Mesendoderm (in vitro differentiated cells): ENCODE measurements at places on chromosomes 11 and 22.

DNA sequence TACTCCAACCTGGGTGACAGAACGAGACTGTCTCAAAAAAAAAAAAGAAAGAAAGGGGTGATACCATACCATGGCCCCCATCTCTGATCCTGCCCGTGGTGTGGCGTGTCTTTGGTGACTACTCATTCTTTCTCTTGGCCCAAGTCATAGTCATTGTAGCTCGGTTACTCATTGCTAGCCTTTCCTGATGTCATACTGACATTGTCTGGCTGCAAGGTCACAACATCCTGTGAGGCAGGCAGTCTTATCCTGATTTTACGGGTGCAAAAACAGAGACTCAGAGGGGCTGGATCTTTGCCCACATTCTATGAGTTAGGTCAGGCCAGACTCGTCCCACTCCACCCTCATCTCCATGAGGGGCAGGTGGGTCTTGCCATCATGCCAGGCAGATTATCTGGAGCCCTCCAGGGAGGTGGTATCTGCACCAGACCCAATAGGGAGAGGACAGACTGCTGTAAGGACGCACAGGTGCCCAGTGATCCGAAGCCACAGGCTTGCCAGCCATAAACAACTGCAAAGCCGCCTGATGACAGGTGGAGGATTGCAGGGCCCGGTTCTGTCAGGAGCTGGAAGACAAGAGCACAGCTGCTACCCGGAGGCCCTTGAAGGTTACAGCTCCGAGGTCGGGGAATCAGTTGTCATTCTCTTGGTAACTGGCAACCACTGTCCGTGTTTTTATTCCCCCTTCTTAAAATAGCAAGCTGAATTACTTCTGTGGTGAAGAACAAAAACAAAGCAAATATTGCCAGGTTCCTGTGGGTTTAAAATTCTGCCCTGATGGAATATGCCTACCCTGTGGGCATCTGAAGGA lies 13.8 kb downstream of the TOM1 start:
- no peak overlapping the region for H3K4me3 ChIP-seq
- no peaks in the 10 kb centered on the region for H3K4me1 ChIP-seq
- no peaks in the 10 kb centered on the region for H3K36me3 ChIP-seq
- no peaks in the 10 kb centered on the region for H3K27me3 ChIP-seq
- DNase-seq = no peak

- no peak for DNase-seq
- no peaks in the 10 kb centered on the region for H3K4me1 ChIP-seq
- no peaks in the 10 kb centered on the region for H3K36me3 ChIP-seq
- no peak overlapping the region for H3K4me3 ChIP-seq
These were observed 52.1 kb upstream of the EIF3M start for GRCh38 chr11:32531528-32531927.

DNA sequence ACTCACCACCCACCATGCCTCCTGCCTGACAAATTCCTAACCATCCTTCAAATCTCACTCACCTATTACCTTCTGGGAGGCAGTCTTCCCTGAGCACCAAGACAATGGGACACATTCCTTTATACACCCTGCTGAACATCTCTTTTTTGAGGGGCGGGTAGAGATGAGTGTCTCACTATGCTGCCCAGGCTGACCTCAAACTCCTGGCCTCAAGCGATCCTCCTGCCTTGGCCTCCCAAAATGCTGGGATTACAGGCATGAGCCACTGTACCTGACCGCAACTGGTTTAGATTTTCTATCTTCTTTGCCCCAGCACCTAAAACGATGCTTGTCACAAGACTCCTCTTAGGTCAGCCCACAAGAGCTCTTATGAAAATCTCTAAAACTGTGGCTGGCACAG lies 7.1 kb downstream of the TIMM10 start:
- no peaks in the 10 kb centered on the region for H3K27me3 ChIP-seq
- DNase-seq = no peak
- no peak overlapping the region for H3K4me3 ChIP-seq

GRCh38 chr11:40569947-40570531 lies 889.4 kb downstream of the LRRC4C start:
- H3K27me3 ChIP-seq = no peaks in the 10 kb centered on the region
- DNase-seq = no peak
- no peaks in the 10 kb centered on the region for H3K4me1 ChIP-seq

DNA sequence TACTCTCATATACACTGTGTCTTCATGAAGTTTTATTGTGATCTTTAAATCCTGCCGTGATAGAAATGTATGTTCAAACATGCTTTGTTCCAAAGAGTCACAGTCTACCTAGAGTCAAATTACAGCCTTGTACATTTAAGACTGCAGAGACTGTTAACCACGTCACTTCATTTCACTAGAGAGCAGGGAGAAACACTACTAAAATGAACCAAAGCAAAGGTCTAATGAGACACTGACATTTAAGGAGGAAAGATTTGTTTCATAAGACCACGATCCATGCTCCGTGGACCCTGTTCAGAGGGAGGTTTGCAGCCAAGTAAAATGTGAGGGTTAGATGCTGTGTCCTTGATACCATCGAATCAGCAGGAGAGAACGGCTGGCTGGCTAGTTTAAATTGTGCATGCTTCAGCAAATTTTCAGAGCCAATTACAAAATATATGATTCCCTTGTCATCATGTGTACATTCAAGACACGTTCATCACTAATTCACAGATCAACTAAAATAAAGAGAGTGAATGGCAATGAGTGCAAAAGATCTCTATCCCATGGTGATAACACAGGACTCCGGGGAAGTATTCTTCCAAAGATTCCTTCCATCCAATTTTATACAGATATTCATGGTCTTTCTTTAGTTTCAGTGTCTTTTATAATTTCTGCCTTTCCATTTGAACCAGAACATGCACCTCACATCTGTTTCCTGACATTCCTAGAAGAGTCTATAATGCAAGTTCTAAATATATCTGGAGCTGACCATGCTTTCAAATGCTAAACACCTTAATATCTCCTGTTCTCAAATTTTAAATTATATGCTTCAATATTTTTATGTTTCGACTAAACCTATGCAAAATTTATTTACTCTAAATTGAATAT lies 960.9 kb upstream of the FAT3 start:
- H3K36me3 ChIP-seq = no peaks in the 10 kb centered on the region
- no peak overlapping the region for H3K27ac ChIP-seq
- no peak overlapping the region for H3K4me3 ChIP-seq
- H3K4me1 ChIP-seq = no peaks in the 10 kb centered on the region
- DNase-seq = no peak
- H3K27me3 ChIP-seq = no peaks in the 10 kb centered on the region

DNA sequence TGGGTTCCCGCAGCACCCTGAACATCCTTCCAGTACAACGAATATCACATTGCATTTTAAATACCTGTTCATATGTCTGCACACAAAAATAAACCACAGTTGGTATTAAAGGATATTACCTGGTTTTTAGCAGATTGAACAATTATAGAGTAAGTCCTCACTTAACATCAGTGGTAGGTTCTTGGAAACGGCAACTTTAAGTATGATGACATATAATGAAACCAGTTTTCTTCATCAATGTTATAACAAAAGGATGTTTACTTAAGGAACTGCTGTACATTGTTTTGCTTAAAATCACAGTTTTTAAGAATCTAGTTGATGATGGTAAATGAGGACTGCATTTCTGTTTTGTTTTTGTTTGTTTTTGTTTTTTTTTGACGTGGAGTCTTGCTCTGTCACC lies 28.0 kb downstream of the TRIM66 start:
- peaks cover 3% of the 10 kb centered on the region for H3K4me1 ChIP-seq
- H3K27ac ChIP-seq = no peak overlapping the region

GRCh38 chr11:111574373-111575225 lies 27.6 kb upstream of the SIK2 start:
- DNase-seq = no peak
- no peaks in the 10 kb centered on the region for H3K4me1 ChIP-seq
- H3K27ac ChIP-seq = no peak overlapping the region

DNA sequence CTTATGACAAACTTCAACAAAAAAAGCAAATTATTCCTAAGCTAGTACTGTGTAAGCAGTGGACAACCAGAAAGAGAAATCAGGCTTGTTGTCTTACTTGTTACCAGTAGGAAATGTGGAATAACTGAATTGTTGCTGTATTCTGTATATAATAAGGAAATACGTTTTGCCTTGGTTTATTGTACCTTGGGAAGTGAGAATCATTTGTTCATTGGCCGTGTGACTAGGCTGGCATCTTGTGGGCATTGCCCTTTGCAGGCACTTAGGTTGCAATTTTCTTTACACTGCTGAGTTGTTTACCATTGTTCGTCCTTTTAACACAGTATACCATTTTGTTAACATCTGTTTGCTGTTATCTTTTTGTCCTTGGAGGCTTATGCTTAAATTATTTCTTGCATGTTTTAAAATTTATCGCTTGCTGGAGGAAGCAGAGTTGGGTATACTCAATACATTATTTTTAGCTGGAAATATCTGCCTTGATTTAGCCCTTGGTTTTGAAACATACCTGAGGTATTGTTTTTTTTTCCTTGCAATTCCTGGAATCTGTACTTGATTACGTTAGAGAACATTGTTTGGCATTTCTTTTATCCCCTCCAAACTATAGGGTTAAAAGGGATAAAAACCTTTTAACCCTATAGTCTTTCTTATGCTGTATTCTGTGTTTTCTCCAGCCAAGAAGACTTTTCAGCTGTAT lies 109.3 kb downstream of the DDX10 start:
- H3K27ac ChIP-seq = no peak overlapping the region
- no peak overlapping the region for H3K4me3 ChIP-seq
- no peaks in the 10 kb centered on the region for H3K36me3 ChIP-seq
- no peaks in the 10 kb centered on the region for H3K27me3 ChIP-seq
- DNase-seq = no peak

- H3K4me3 ChIP-seq = no peak overlapping the region
- no peaks in the 10 kb centered on the region for H3K27me3 ChIP-seq
- H3K36me3 ChIP-seq = no peaks in the 10 kb centered on the region
- H3K4me1 ChIP-seq = no peaks in the 10 kb centered on the region
- H3K27ac ChIP-seq = no peak overlapping the region
These were observed 450.4 kb downstream of the MIAT start for GRCh38 chr22:27107824-27108223.

- no peaks in the 10 kb centered on the region for H3K27me3 ChIP-seq
- no peaks in the 10 kb centered on the region for H3K4me1 ChIP-seq
- H3K27ac ChIP-seq = no peak overlapping the region
- DNase-seq = peak; percentile 68
These were observed 17.8 kb upstream of the KCTD14 start for GRCh38 chr11:78040691-78041379.

GRCh38 chr11:81888391-81888790 lies 845.3 kb downstream of the FAM181B start:
- H3K27ac ChIP-seq = no peak overlapping the region
- H3K36me3 ChIP-seq = no peaks in the 10 kb centered on the region
- DNase-seq = no peak
- H3K4me1 ChIP-seq = no peaks in the 10 kb centered on the region

DNA sequence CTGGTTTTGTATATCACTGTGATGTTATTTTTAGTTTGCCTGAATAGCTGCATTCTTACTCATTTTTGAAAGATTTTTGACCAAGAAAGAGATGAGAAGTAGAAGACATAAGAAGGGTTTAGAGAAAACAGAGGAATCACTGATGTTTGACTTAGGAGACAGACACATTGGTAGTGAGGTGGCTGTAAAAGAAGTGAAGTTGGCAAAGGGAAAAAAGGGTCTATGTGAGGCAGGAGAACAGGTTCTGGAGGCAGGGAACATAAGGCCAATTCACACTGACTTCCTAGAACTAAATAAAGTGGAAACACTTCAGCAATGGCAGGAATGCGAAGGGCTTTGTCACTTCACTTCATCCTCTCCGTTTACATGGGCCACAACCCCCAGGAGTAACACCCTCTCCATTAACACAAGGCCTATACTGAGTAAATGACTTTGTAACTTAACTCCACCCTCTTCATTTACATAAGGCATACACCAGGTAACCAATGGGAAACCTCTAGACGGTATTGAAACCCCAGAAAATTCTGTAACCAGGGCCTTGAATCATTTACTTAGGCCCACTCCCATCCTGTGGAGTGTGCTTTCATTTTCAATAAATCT lies 36.5 kb downstream of the CTSC start:
- no peaks in the 10 kb centered on the region for H3K27me3 ChIP-seq
- no peaks in the 10 kb centered on the region for H3K4me1 ChIP-seq
- H3K4me3 ChIP-seq = no peak overlapping the region
- peaks cover under 1% of the 10 kb centered on the region for H3K36me3 ChIP-seq

DNA sequence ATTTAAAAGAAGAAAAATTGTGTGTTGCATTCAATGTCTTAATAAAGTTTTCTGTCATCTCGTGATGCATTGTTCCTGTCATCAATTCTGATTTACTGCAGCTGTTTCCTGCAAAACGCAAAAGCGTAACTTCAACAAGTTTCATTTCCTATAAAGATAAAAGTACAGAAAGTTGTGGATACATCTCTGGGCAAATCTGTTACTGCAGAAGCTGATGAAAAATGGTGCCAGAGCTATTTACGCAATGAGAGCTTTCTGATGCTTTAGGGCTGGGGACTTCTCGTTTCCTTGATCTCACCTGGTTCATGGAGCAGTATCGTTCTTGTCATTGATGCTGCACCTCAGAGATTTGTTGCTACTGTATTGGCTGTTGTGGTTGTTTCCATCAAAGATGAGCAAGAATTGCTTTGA lies 15.5 kb upstream of the MS4A12 start:
- H3K36me3 ChIP-seq = no peaks in the 10 kb centered on the region
- H3K4me3 ChIP-seq = no peak overlapping the region
- H3K27ac ChIP-seq = no peak overlapping the region
- no peaks in the 10 kb centered on the region for H3K27me3 ChIP-seq

DNA sequence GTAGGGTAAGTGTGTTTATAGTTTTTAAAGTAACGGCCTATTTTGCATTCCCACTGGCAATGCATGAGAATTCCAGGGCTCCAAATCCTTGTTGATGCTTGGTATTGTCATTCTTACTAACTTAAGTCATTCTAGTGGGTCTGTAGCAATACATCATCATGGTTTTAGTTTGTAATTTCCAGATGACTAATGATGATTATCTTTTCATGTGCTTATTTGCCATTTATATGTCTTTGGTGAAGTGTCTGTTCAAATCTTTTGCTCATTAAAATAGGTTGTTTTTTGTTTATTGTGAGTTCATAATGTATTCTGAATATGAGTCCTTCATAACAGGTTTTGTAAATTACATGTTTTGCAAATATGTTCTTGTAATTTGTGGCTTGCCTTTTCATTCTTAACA lies 31.2 kb downstream of the MTMR3 start:
- H3K4me1 ChIP-seq = no peaks in the 10 kb centered on the region
- peak; percentile 78 for DNase-seq
- H3K36me3 ChIP-seq = no peaks in the 10 kb centered on the region
- H3K4me3 ChIP-seq = no peak overlapping the region
- H3K27me3 ChIP-seq = no peaks in the 10 kb centered on the region
- H3K27ac ChIP-seq = no peak overlapping the region

DNA sequence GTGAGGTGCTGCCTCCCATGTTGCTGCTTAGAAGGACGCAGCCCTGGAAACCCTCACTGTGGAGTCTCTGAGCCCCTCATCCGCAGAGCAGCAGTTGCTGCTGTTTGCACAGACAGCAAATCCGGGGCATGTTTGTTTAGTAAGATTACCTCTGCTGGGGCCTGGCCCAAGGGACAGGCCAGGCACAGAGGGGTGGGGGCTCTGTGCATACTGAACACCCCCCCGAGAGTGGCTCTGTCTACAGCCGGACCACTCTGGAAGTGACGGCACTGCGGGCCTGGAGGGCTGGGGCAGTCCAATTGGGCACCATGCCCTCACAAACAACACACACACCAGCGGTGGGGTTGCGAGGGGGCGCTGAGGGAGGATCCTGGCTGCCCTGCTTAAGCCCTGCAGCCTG lies 22.9 kb upstream of the CCDC188 start:
- DNase-seq = no peak
- no peaks in the 10 kb centered on the region for H3K4me1 ChIP-seq
- no peak overlapping the region for H3K4me3 ChIP-seq
- no peaks in the 10 kb centered on the region for H3K36me3 ChIP-seq

GRCh38 chr11:76663486-76663810 lies 7.1 kb downstream of the LRRC32 start:
- H3K4me3 ChIP-seq = no peak overlapping the region
- no peaks in the 10 kb centered on the region for H3K4me1 ChIP-seq
- no peaks in the 10 kb centered on the region for H3K27me3 ChIP-seq
- no peak overlapping the region for H3K27ac ChIP-seq
- DNase-seq = no peak
